Omental fat pad (tissue), 4 donors: ENCODE measurements at places on chromosomes 7 and 10.

DNA sequence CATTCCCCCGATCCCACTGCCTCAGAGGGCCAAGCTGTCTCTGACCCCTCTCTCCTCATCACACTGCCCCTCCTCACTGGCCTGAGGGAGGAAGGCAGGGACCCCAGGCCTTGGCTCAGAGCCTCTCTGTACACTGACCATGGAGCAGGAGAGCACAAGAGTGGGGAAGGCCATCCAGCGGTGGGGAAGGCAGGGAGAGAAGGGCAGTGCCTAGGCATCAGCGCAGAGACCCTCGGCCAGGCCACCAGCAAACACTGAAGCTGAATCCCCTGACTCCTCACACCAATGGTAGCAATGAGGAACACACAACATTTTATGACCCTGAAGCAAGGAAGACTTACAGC is 14.8 kb downstream of the OGDHL start:
- DNase-seq: no peak

GRCh38 chr7:117129521-117129955 is 176.2 kb downstream of the ST7 start:
- DNase-seq: no peak

- no peak for DNase-seq
These were observed 50.2 kb downstream of the MTURN start for GRCh38 chr7:30184791-30185487.

DNA sequence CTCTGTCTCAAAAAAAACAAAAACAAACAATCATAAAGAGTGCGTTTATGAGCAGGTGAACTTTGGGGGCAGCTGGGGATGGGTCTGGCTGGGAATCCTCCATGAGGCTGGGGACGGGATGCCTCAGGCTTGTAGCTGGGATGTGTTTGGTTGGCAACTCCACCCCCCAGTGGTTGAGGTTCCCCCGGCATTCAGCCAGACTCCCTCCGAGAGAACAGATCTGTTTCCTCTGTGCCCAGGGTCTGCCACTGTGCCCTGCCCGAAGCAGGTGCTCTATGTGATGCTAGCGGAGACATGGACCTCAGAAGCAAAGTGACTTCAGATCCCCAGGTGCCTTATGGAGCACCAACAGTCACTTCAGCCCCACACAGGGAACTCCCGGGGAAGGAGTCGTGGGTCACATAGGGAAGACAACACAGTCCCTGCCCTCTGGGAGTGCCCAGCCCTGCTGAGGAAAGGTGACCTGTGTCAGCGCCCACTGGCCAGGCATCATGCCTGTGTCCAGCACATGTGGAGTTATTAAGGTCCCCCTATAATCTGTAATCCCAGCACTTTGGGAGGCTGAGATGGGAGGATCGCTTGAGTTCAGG is 29.3 kb upstream of the GTF2IRD1 start:
- DNase-seq: no peak

- DNase-seq: no peak
These were observed 124.1 kb upstream of the AGK start for GRCh38 chr7:141427134-141427533.
